ENCODE measurements at places on chromosomes 7 and 10.
A peak's percentile ranks its signal among the peaks of the same experiment; 100 is the strongest.

- no peak for DNase-seq
Measured at GRCh38 chr7:94949532-94949931, 42.1 kb downstream of the PPP1R9A start.

DNA sequence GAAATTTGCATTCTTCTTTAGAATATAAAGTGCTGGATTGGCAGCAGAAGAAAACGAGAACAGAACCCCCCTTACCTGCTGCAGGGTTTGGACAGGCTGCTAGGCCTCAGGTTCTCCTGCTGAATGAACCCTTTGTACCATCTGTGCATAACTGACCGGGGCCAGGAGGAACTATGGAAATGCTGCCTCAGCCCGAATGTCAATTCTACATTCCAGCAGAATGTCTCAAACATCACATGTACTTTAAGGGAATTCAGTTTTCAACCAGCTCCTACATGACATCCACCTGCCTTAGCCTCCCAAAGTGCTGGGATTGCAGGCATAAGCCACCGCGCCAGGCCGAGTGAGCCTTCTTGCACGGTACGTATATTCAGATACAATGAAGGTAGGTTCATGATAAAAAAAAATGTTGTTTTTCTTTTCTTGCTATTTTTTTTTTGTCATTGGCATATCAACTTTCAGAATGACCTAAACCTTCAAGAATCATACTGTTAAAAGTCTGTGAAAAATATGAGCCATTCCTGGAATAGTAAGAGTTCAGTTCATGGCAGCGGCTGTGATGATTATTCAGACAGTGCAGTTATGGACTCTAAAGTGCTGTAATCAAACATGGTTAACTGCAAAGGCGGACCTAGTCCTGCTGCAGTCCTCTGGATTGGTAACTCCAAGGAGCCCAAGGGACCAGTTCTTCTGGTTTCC is 84.4 kb upstream of the TNS3 start:
- DNase-seq, result no peak

GRCh38 chr10:101453318-101453717 is 99.4 kb downstream of the BTRC start:
- no peak for DNase-seq

DNA sequence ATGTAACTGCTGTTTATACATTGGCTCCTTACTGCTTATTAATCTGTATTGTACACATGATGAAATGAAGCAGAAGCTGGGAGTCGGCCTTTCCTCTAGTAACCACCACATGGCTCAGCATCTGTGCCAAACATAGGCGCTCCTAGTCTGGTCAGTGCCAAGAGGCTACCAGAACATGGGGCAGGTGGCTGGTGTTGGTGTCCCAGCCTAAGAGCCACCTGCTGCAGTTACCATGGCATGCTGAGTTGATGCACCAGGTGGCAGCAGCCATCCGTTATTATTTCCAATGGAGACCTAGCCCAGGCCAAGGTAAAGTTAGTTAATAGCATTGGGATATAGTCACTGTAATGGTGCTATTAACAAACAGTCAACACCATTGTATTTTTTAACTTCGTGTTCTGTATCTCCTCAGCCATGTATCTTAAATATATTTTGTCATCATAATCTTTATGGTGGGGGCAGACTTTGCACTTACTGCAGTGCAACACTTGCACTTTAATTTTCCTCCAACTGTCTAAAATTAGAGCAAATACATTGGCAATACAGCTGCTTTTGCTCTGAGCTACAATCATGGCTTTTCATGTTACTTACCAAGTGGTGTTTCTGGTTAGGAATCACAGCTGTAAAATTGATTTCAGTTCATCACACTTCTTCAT is 33.1 kb downstream of the HBP1 start:
- no peak for DNase-seq

- peak; percentile 72 for DNase-seq
Measured at GRCh38 chr10:110394296-110394695, 89.6 kb upstream of the SMNDC1 start.

DNA sequence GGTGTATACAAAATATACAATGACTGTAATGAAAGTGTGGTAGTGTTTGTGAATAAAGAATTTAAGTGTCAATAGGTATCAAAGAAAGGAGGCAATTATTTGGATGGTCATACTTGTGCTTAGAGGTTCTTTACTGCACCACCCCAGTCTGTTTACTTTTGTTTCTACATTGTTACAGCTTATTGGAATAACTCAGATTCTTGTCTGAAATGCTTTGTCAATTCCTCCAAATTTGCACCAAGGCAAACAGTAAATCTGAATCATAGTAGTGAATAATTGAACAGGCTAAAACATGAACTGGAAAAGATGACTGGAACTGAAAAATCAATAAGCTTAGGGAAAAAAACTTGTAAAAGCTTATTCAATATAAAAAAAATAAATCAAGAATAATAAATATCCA is 319.2 kb downstream of the EXOC4 start:
- DNase-seq, result no peak

- no peak for DNase-seq
Measured at GRCh38 chr10:108629834-108630233, 1293.5 kb downstream of the XPNPEP1 start.

DNA sequence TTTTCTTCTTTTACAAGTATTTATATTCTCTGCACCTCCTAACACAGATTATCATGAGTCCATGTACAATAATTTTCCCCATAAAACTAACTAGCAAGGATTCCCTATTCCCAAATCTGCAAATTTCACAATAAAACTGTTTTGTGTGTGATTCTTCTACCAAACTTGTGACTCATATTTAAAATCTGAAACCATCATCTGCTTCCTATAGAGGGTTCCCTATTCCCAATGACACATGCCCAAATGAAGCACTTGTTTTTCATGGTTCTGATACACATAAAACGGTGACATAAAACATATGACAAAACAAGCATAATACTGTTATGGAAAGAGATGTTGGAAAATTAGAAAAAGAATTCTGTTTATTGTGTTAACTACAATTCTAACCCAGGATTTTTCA is 657.6 kb downstream of the PARD3 start:
- no peak for DNase-seq

GRCh38 chr7:140458201-140458600 is 21.1 kb downstream of the MKRN1 start:
- DNase-seq, result no peak

- no peak for DNase-seq
Measured at GRCh38 chr10:10780746-10781145, 236.9 kb upstream of the CELF2 start.

DNA sequence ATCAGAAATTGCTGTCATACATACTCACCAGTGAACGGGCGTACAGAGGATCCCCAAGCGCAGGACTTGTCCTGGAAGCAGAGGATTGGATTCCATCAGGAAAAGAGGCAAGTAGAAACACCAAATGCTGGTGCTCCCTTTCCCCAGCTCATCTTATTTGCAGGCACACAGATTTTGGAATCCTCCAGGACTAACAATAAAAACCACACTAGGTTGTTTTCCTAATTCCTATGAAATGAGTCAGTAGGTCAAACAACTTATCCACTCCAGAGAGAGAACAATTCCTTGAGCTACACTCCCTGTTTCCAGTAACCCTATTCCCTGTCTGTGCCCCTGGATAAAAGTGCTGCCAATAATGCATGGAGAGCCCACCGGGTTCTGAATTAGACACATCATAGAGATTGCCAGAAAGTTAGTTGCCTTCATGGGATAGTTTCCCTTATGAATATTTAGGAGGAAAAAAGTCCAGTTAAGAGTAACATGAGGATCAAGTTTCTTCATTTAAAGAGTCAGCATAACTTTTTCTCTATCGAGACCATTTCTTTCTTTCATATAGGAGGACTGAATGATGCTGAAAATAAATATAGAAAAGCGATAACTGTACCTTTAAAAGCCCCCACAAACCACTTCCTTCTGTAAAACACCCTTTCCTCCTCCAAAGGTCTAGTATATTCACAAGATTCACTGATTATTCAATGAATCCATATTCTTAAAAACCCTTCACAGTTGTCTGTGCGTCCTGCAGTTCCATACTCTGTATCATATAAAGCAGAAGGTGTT is 178.3 kb upstream of the KLF14 start:
- DNase-seq, result no peak

DNA sequence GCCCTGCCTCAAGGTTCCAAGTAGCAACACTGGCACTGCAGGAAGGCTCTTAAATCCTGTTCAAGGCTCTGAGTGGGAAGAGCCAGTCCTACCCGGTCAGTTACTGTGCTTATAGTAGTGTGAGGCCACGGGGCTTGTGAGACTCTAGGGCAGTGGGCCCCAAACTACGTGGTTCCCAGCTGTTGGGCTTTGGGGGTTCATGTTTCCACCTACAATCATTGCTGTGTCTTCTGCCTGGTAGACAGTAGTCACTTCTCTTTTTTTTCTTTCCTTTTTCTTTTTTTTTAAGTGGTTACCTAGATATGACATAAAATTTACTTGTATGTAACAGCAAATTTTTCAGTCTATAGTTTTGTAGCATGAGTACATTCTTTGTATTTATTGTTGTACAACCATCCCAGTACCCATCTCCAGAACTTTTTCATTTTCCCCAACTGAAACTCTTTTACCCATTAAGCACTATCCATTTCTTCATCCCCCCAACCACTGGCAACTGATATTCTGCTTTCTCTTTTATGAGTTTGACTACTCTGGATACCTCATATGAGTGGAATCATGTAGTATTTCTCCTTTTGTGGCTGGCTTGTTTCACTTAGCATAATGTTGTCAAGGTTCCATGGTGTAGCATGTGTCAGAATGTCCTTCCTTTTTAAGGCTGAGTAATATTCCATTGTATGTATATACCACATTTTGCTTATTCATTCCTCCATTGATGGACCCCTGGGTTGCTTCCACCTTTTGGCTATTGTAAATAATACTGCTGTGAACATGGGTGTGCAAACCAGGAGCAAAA is 7.7 kb downstream of the UBTD1 start:
- DNase-seq, result no peak

GRCh38 chr10:46074196-46074946 is 28.3 kb upstream of the MSMB start:
- no peak for DNase-seq

- no peak for DNase-seq
Measured at GRCh38 chr7:110940756-110941155, 150.2 kb upstream of the LRRN3 start.

GRCh38 chr7:136900005-136900404 is 31.6 kb downstream of the CHRM2 start:
- no peak for DNase-seq

DNA sequence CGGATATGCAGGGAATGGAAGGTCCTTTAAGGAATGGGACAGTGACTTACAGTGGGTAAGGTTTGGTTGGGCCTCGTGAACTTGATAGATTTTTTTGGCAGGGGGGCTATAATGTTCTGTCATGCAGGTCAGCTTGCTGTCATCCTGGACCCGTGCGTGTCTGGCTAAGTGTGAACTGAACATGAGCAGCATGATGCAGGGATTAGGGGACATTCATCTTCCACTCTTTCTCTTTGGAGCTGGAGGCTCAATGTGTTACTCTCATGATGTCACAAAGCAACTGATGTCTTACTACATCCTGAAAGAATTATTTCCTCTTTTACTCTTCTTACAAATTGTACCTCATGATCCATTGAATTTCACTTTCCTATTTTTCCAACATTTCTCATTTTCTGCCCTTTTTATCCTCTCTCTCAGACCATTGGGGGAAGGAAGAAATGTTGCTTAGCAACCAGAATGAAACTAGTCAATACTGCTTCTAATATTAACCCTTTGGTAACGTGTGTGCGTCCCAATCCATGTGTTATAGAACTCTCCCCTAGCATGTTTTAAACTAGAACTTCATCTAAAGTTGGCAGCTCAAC is 549.1 kb downstream of the LRMDA start:
- DNase-seq, result no peak

- DNase-seq, result no peak
Measured at GRCh38 chr10:12025591-12025990, 17.0 kb downstream of the UPF2 start.

DNA sequence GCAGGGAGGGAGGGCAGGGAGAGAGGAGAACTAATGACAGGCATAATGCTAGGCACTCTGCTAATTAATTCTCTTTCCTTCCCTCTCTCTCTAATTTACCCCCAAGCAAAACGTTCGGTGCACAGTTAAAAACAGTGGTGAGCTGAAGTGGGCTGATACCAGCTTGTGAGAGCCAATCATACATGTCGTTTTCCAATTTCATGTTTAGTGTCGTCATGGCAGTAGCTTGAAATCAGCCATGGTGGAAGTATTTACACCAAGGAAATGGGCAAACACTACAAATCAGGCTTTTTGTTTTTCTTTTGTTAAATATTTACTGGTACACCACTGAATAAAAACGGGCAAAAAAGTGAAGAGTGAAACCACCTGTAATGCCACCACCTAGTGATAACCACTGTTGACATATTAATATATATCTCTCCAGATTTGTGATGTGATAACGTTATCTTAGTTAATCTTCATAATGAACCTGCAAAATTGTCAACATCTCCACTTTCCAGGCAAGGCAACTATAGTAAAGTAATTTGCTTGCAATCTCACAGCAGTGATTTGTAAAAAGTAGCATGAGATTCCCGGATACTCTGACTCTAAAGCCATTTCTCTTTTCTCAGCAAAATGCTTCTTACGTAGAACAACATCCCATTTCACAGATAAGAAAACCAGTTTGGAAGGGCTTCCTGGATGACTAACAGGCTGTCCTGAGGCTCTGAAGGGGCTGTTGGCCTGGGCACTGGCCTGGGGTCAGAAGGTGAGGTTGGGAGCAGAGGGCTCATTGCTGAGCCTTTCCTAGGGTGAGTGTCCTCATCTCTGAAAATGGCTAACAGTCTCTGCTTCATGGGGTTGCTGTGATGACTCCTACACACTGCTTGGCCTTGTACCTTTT is 83.7 kb downstream of the ATXN7L1 start:
- DNase-seq, result no peak

- DNase-seq, result no peak
Measured at GRCh38 chr10:27998954-27999275, at the start of gene ODAD2. Gene ODAD2 (minus strand): TSS chr10:27999079. CDS start chr10:27995142, 3,937 bp downstream.

GRCh38 chr10:21141946-21142492 is 244.9 kb upstream of the NEBL start:
- DNase-seq, result no peak

DNA sequence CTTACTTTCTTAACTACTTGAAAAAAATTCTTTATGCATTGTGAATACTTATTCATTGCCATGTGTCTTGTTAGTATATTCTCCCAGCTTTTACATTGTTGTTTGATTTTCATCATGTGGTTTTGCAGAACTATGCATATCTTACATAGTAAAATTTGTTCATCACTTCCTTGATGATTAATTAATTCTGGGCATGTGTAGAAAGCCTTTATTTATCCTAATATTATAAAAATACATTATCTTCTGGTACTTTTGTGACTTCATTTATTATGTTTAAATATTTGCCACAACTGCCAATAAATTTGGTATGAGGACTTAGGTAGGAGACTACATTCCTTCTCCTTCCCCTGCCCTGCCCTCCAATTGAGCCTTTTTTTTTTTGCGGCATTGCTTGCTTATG is 166.0 kb upstream of the ZNF32 start:
- DNase-seq, result no peak

GRCh38 chr10:122245897-122246296 is 25.2 kb upstream of the BTBD16 start:
- DNase-seq, result no peak

- DNase-seq, result no peak
Measured at GRCh38 chr10:87723500-87723899, 63.8 kb downstream of the PAPSS2 start.

DNA sequence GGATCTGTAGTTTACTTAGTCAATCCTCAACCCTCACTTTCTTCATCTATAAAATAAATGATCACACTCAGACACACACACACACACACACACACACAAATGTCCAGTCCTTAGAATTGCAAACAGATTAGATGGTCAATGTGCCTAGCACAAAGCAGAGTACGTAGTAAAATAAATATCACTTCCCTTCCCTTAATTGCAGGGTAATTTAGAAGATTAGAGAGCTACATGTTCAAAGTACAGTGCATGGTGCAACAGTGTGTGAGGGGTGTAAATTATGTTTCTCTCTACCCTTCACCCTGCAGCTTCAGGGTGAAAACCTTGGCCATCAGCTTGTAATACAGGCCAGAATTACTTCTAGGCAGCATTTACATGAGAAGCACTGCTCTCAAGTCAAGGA is 187.0 kb upstream of the GHITM start:
- no peak for DNase-seq
